NCI-H226 (cell line): ENCODE measurements at places on chromosomes 13 and 19.

DNA sequence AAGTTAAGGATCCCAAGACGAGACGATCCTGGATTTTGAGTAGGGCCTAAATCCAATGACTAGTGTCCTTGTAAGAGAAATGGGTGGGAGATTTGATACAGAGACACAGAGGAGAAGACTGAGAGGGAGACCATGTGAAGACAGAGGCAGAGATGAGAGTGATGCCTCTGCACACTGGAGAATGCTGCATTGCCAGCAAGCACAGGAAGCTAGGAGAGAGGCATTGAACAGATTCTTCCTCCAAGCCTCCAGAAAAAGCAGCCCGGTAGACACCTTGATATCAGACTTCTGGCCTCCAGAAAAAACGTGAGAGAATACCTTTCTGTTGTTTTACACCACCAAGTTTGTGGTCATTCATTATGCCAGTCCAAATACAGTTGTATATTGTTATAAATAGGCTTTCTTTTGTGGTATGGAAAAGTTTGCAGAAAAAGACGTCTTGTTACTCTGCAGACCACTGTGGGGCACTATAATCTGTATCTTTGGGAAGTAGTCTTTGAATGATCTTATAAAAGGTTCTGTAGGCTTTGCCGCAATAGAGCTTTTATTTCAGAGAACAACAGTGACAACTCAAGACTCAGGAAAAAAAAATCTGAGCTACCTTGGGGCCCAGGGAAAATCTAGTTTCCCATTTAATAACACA, 17.9 kb upstream of the RFC3 start:
- DNase-seq, result no peak

- no peak for DNase-seq
These were observed 26.9 kb downstream of the POU2F2 start for GRCh38 chr19:42105368-42105767.

GRCh38 chr13:75877071-75877470, 240.9 kb downstream of the LMO7 start:
- no peak for DNase-seq

GRCh38 chr19:14394167-14394566, 12.9 kb downstream of the ADGRE5 start:
- DNase-seq, result no peak

- no peak for DNase-seq
These were observed 1.2 kb downstream of the PTPRS start for GRCh38 chr19:5339198-5339949.
